ENCODE measurements at places on chromosomes 4 and X. TPM values are rescaled to one million over a fixed set of nuclear protein-coding genes. Genes with fewer than 3 reads are reported as not detected.

ANTXR2 gene
- total RNA-seq, result 8.3 TPM

AMBN gene
- not detected for total RNA-seq

LEF1 gene
- not detected for total RNA-seq

KCND1 gene
- total RNA-seq, result 0.24 TPM

EDA gene
- 0.07 TPM for total RNA-seq

TLR2 gene
- 0.23 TPM for total RNA-seq

COL4A6 gene
- total RNA-seq, result not detected

GC gene
- total RNA-seq, result not detected

VEGFD gene
- 0.41 TPM for total RNA-seq
